ENCODE measurements at places on chromosomes 4 and X.

- no peak for DNase-seq
These were observed 106.4 kb downstream of the MMRN1 start for GRCh38 chr4:90001023-90001422.

DNA sequence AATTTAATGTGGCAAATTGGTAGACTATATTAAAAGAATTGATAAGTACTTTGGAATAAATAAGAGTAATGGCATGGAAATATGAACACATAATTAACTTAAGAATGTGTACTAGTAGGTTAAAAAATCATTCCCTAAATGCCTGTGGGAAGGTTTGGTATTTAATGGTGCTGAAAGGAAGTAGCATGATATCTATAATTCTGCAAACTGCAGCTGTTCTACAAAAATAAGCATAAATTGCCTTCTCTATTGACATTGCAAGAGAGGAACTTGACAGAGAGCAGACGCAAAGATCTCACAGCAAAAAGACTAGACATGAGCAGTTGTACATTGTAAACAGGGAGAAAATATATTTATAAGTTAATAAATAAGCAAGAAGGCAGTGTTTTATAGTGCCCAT, 752.5 kb upstream of the PCDH10 start:
- DNase-seq = no peak

DNA sequence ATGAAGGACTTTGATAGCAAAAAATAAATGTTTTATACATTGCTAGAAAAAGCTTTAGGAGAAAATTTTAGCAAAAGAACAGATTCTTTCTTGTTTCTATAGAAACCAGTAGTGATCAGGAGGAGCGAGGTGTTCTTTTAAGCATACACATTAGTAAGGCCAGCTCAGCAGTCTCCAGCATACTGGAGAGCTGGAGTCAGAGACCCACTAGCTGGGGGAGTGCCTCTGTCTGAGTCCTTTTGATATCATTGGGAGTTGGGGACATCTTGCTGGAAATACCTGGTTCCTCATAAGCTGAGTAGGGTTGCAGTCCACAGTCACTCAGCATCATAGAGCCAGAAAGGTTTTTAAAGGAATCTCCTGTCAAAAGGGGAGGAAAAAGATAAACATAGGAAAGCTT, 67.4 kb downstream of the AFF2 start:
- no peak for DNase-seq

- DNase-seq = no peak
These were observed 10.6 kb upstream of the AMOT start for GRCh38 chrX:112851161-112851779.

DNA sequence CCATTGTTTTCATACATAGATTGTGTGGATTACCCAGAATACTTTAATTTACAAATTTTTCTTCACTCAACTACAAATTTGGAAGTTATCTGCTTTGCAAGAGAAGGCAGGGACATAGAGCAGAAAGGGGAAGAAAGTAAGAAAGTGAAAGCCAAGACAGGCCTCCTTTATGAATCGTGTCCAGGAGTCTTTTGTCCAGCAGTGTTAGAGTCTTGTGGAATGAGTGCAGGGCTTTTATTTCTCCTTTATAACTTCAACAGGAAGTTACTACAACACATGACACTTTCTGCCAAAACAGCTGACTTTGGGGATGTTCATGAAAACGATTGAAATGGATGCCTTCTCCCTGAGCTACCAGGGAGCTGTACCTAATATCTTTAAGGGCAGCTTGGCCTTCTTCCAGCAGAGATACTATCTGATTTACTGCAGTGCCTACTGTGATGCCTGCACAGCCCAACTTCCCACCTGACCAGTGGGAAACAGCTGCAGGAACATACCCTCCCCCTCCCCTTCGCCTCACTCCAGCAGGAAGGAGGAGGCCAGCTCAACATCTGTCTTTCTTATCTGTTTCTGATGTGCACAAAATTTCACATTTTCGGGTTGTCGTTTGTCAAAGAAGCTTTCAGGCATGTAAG, 557.7 kb upstream of the SLIT2 start:
- DNase-seq = no peak

DNA sequence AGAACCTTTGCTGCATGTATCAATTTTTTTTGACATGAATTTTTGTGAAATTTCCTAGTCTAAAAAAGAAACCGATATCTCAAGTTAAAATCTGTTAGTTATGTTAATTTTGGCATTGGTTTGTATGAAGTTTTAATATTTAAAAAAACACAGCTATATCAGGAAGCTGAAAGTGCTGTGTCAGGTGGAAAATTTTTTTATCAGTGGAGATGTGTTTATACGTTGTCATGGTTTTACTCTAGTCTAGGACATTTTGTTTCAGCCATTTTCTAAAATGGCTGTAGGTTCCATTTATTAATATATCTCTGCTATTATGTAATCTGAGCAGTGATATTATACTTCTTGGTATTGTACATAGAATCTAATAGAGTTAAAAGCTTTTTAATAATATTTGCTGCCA, 34.2 kb downstream of the OCRL start:
- DNase-seq = no peak

DNA sequence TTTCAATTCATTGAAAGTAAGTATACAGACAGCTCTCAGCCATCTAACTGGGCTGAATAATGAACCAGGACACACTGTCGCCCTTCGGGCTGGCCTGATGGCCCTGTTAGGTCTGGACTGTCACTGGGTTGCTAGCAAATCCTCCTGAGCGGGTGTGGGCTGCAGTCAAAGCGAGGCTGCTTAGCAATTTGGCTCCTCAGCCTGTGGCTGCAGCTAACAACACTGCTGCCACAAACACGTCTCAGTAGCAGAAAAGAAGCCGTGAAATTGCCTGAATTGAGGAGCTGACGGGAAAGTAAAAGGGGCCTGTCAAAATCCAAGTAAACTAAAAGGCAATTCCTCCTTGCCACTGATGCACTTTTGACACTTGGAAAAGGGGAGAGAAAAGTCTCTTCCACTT, 72.8 kb downstream of the SMIM20 start:
- DNase-seq = no peak

DNA sequence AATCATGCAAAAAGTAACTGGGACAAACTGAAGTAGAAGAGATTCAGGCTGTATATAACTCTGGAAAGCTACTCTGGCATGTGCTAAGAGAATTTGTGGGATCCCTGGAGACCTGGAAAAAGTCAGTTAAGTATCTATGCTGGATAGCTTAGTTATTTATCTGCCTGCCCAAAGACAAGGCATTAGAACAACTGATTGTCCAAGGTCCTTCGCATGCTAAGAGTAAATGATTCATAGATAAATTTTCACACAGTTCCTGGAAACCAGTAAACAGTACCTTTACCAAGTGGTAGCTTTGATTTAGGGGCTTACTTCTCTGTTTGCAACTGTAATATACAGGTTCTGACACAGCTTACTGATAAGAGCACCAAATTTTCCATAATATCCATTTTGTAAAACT, 104.8 kb downstream of the ATP11C start:
- DNase-seq = no peak

DNA sequence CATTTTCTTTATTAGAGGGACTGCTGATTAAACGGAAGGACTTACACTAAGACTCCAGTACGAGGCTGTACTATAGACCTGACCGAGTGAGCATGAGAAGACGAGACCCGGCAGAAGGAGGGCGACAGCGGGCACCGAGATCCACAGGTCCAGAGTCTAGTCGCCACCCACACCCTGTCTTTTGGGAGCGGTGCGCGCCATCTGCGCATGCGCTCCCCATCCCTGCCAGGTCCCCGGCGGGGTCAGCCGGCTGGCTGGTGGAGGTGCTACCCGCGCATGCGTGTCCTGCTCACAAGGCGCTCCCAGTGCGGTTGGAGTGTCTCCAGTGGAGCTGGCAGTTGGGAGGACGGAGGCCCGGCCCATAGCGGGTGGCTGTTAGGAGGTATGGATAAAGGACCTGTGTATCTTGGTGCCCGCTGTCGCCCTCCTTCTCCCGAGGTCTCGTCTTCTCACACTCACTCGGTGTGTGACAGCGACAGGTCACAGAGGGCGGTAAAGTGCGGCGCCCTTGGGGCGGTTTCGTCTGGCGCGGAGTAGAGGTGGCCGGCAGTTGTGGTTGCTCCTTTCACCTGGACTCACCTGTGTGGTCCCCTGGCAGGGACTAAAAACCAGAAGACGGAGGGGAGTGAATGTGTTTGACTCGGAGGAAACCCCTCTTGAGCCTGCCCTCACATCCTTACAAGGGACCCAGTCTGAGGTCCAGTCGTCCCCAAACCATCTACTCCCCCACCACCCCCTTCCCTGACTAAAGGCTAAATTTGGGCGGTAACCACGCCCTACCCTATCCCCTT, 7.6 kb upstream of the HSD17B10 start:
- DNase-seq = peak; percentile 27

- DNase-seq = no peak
These were observed 124.2 kb upstream of the KCNIP4 start for GRCh38 chr4:22072726-22073125.

DNA sequence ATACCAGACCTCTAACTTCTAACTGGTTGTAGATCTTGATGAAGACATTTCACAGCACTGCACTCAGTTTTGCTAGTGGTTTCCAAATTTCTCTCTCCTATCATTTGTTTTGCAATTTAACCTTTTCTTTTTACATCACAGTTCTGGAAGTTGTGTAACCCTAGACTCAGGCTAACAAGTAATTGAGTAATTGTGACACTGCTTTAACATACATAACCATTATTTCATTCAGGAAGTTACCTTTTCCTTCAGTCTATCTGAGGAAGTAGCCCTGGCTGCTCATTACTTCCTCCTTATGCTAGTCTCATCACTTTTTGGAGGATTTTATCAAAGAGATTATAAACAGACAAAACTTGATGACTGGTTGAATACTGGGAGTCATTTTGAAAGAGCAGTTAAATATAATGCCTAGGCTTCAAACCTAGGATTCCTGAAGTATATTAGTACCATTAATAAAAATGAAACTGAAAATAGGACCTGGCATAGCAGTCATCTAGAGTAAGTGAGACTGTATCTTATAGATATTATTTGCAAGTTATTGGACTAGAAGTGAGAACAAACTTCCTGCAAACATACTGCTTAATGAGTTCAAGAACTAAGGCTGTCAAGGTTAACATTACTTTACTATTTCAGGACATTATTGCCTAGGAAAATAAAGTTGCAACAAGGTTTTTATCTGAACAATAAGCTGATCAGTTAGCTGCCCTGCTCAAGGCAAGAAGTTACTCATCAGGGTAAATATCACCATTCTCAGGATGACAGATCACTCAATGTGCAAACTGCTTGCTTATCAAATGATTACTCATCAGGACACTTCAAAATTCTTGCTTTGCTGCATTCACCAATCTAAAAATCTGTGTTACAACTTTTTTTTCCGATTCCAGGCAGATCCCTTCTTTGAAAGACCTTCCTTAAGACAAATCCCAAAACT, 25.6 kb upstream of the TEX13C start:
- no peak for DNase-seq

DNA sequence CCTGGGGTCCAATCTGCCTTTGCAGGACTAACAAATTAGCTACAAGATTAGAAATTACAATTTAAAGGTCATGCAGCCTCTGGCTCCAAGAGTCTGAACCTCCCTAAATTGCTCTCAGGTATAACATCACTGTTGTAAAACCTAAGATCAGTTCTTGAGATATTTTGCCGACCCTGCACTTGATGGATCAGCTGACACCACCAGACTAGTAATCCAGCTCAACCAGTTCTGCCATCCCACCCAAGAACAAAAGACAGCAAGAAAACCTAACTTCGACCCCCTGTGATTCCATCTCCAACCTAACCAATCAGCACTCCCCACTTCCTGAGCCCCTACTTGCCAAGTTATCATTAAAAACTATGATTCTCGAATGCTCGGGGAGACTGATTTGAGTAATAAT, 323.0 kb upstream of the BOD1L1 start:
- DNase-seq = no peak

DNA sequence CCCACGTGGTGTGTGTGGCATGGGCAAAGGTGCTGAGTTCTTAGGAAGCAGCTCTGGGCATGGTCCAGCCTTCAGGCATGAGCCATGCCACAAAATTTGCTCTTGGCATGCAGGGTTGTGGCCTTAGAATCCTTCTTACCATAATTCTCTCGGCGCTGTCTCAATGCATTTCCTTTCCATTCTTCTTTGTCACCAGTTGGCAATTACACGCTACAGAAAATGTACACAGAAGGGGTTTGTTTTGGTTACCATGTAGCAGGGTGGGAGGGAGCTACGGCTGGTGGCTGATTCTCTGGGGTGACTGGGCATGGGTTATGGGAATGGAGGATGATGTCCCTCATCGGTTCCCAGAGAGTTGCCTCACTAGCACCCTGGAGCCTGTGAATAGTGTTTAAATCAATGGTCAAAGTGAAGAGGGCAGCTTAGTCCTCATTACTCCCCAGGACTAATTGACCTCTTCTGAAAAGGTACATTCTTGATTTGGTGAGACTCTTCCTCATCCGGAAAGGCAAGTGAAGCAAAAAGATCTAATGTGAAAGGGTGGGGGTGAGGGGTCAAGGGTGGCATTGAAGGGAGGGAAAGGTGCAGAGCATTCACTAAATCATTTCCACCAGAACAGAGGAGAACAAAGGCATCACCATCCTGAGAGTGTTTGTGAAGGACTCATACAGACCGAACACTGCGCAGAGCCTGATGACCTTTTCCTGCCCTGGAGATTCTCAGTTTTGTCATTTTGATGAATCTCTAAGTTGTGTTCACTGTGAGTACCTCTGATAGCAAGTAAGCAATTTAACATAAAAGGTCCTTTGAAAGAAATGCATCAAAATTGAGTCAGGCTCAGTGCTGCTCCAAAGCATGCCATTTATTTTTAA, 199.8 kb upstream of the SFRP2 start:
- DNase-seq = no peak

DNA sequence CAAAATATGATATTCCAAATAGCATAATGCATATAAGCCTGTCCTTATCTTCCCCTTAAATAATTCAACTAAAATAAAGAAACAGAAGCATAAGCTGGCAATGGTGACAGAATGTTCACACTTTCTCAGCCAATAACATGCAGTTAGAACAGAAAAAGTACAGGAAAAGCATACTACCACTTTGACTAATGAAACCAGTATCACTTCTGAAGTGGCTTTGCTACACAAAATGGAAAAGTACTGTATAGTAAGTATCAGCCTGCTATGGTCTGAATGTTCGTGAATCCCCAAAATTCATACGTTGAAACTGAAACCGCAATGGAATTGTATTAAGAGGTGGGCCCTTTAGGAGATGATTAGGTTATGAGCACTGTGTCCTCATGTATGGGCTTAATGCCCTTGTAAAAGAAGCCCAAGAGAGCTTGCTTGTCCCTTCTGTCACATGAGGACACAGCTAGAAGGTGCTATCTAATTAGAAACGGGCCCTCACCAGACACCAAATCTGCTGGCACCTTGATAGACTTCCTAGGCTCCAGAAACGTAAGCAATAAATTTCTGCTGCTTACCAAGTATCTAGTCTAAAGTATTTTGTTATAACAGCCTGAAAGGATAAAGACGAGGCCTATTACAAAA, 102.6 kb downstream of the PRDM5 start:
- no peak for DNase-seq

GRCh38 chrX:149715468-149715867, 3.6 kb downstream of the MAGEA11 start:
- no peak for DNase-seq

DNA sequence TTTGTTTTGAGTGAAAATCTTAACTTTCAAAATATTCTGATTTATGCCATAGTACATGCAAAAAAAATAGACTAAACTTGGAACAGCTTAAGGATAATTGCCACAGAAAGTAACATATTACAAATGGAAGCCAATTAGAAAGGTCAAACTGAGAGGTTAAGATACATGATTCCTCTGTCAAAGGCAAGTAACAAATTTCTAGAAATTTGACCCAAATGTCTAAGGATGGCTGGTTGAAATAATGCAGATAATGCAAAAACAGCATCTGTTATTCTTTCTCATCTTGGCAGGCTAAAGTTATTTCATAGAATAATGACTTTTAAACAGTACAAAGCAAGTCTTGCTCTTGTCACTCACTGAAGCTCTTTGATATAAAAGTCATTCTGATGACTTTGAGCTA, 10.5 kb downstream of the FGF5 start:
- DNase-seq = no peak

- no peak for DNase-seq
These were observed 14.9 kb downstream of the RPS3A start for GRCh38 chr4:151114338-151114737.

All from thoracic aorta (tissue), 2 donors.